Mucosa of descending colon (tissue), 3 donors: ENCODE measurements at places on chromosomes 11 and 22.

DNA sequence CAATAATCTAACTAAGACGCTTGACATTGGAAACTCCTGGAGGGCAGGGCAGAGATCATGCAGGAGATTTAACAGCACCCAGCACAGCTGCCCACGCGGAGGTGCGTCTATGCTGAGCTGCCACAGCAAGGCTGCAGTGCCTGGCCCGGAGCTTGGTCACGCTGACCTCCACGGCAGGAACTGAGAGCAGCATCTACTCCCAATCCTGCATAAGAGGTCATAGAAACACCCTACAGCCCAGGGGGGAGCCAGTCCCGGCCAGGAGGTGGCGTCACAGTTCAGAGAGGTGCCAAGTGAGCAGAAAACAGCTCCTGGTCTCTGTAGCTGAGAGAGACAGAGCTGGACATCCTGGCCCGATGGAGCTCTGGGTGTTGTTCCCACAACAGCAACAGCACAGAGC lies 121.1 kb upstream of the TMEM45B start:
- peak; percentile 54 for DNase-seq

- DNase-seq = no peak
Measured at GRCh38 chr11:76574406-76574805, 96.1 kb downstream of the LRRC32 start.

DNA sequence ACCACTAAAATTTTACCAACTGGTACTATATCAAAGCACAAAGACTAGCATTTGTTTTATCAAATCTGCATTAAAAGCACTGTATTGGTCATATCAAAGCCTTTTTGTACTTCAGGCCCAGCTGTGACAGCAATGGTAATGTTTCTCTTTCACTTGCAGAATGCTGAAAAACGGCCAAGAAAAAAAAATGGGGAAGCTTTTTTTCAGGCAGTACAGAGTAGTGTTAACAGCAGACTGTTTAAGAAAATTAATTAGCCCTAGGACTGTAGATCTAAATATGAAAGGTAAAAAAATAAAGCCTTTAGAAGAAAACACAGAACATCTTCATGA lies 33.3 kb downstream of the DENND5A start:
- no peak for DNase-seq

DNA sequence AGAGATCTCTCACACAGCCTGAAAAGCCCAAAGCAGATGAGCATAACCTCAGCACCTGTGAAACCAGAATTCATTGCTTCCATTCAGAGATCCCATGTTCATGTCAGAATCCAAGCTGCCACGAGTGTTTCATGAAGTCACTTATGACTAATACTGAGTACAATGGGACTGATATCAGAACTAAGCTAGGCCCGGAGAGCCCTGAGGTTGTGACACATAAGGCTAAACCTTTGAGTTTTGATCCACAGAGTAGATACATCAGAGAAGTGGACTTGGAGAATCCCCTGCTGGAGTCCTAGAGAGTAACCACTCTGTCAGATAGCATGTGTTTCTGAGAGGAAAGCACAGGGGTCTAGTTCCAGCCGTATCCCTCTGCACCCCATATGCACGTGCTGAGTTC lies 890 bp upstream of the GLYATL1 start:
- DNase-seq = no peak

DNA sequence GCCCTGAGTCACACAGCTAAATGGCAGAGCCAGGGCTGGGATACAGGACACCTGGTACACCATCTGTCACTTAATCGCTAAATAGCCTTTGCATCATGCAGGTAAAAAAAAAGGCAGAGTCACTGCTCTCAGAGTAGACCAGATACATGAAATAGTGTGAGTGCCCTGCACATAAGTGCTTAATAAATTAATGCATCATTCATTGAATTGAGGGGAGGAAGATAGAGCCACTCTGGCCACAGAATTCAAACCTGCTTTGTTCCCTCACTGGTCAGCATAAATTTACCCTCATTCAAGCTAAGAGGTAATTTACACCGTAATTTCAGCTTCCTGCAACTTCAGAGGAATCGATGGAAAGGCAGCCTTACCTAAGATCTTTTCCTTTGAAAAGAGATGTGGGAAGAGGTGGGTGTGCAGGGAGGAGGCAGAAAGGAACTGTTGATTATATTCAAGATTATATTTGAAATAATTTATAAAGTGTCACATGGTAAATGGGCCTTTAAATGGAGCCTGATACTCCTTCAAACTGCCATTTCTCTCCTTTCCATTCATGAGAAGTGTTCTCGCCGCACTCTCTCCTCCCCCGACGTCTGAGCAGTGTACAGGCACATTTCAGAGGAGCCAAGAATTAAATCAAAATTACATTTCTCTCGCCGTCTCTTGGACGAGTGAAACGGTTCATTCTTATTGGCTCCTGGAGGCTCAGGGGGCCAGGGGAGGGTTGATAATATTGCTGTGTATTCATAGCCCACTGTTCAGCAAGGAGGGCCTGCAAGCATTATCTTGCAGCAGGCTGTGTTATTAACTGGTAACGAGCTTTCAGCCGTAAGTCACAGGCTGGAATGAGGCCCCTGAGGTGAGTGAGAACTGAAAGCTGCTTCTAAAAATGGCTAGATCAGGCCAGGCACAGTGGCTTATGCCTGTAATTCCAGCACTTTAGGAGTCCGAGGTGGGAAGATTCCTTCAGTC lies 52.2 kb upstream of the HMGXB4 start:
- DNase-seq = no peak

GRCh38 chr11:78292109-78292803 lies 103.5 kb downstream of the USP35 start:
- no peak for DNase-seq

DNA sequence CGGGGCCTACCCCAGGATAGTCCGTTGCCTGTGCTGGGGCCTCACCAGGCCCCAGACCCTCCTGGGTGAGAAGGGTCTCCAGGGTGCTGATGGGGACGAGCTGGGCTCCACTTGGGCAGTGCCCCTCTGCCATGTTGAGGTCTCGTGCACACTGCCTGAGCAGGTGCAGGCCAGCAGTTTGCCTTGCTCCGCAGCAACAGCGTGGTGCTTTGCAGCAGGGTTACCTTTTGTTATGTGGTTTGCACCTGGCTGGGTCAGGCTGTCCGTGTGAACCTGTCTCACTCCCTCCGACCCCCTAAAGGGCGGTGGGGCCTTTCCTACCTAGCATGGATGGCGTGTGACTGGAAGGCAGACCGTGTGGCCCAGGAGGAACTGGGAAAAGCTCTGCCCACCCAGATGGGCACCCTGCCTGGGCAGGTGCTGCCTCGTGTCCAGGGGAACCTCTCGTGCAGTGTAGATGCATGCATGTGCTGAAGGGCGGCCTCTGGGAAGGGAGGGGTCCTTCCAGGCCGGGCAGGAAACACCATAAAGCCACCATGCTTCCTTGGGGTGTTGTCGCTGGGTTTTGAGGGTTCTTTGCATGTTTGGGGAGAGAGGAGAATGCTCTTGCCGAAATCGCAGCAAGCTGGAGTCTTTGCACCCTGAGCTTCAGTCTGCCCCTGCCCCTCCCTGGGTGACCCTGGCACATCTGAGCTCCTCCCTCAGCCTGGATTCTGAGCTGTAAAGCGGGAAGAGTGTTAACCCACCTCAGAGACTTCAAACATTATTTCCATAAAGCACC lies 75.4 kb upstream of the PPARA start:
- no peak for DNase-seq

- DNase-seq = no peak
Measured at GRCh38 chr22:31271485-31271884, 20.8 kb downstream of the PIK3IP1 start.

DNA sequence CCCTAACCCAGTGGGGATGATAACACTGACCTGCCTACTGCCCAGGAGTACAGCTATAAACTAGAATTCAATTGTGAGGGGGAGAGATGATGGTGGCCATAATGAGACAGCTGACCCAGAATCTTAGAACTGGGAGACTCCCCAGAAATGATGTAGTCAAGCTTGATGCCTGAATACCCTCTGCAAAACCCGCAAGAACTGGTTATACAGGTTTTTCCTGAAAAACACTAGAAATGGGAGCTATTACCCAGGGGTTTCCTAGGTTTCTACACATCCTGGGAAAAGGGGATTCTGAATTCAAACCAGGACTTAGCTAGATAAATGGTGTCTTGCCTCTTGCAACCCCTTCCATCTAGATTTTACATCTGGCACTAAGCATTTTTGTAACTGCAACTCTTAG lies 113.8 kb upstream of the NARS2 start:
- DNase-seq = no peak

- DNase-seq = no peak
Measured at GRCh38 chr11:2216400-2217064, 44.9 kb upstream of the TH start.

- DNase-seq = peak; percentile 42
Measured at GRCh38 chr11:68311160-68312116, 953 bp upstream of the LRP5 start.

DNA sequence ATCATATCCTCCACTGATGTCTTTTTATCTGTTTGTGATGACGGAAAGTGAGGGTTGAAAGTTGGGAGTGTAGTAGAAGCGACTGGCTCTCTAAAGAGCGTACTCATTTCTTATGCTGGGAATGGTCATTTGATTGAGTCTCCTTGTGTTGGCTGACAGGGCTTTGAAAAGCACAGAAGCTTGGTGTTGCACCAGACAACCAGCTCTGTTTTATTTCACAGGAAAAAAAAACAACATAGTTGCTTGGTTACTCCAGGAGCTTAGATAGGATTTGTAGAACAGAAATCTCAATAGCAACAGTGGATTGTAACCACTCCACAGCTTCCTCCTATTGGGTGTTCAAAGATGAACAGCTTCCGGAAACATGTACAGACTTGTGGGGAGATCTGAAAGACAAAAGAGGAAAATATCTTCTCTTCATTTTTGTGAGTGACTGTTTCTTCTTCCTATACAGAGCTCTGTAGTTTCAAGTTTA lies 2.7 kb downstream of the RBM14 start:
- no peak for DNase-seq

DNA sequence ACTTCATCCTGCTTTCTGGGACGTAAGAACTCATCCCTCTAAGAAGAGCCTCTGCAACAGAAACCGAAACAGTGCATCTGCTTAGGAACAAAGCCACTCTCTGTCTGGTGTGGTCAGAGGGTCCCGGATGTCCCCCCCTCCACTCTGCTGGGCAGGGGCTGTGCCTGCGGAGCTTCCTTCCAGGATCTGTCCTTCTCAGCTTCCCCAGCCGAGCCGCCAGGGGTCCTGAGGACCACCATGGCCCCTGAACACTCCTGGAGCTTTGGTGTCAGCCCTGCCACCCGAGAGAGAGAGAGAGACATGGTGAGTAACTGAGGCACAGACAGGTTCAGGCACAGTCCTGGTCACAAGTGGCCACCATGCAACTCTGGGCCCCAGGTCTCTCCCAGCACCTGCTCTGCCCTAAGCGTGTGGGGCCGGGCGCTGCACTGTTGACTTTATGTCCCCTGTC lies 24.4 kb upstream of the MGAT3 start:
- DNase-seq = no peak

DNA sequence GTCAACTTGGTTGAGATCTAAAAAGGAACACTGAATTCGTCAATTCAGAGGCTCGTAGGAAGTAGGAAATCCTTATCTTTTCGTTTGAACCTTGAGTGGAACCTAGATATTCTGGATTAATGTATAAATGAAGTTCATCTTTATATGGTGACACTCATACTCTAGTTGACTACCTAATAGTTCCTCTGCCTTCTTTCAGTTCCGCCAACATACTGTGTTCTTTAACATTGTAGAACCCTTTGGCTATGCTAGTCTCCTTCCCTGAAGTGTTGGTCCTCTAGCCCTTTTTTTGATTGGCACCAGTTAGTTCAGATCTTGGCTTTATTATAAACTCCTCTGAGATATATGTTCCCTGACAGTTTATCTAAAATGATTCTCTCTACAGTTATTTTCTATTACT lies 1.5 kb downstream of the ATM start:
- no peak for DNase-seq

GRCh38 chr11:115682888-115683287 lies 178.7 kb upstream of the CADM1 start:
- no peak for DNase-seq

DNA sequence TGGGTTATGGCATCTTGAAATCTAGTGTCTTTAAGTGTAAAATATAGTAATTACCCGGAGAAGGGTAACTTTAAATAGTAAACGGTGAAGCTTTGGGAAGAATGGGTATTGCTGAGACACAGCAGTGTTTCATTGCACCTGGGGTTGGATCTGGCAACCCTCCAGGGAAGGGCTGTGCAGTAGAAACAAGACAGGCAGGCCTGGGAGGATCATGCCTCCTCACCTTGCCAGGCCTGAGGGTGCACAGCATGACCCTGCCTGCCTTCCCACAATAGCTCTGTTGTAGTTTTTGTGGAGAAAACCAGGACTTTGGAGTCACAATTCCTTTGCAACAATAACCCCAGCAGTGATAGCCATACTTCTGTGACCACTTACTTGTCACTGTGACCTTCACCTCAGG lies 64.6 kb upstream of the ADSL start:
- DNase-seq = no peak

- DNase-seq = no peak
Measured at GRCh38 chr22:42127606-42128005, 3.0 kb downstream of the CYP2D6 start.

DNA sequence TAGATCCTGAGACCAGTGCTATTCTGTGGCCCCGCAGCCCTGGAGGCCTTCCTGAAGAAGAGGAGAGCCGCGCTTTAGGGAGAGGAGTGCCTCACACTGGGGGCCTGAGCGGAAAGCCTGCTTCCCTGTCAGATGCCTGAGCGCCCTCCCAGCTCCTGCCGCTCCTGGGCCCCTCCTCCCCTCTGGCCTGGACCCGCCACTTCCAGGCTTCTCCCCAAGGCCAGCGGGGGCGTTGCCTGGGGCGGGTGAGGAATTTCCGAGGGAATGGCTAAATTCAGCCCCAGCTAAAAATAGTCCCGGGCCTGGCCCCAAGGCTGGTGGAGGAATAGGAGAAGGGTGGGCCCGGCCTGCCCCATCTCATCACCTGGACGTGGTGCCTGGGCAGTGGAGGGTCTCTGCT lies 15.4 kb downstream of the ARHGEF17 start:
- DNase-seq = peak; percentile 64

GRCh38 chr11:112977755-112978154 lies 16.5 kb downstream of the NCAM1 start:
- no peak for DNase-seq

- DNase-seq = peak; percentile 24
Measured at GRCh38 chr11:26950260-26950719, 43.6 kb upstream of the FIBIN start.

DNA sequence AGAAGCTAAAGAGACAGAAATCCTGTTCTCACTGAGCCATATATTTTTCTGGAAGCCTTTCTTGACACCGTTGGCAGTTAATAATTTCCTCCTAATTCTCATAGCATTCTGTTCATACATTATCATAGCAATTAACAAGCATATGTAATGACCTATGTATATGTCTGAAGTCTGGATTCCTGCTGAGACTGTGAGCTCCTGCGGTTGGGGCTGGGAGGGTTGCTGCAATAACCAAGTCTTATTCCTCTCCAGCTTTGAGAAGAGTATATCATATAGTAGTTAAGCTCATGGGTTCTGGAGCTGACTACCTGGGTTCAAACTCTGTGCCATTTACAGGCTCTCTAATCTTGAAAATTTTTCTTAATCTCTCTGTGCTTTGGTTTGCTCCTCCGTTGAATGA lies 175.2 kb downstream of the MAML2 start:
- no peak for DNase-seq

DNA sequence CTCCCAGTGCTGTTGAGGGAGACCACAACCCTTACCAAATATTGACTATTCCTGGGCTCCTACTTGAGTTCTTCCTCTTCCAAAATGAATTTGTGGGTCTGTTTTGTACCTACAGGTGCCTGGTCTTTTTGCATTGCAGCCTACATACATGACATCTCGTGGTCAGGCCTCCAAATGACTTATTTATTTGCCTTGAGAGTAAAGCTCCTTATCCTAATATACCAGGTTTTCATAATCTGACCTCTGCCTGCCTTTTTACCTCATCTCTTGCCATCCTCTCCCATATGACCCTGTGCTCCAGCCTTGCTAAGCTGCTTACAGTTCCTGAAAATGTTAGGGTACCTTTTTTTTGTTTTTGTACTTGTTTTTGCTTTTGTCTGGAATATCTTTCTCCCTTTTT lies 130.4 kb downstream of the UVRAG start:
- DNase-seq = no peak
